ENCODE measurements at places on chromosomes 13 and 19.
A peak's percentile ranks its signal among the peaks of the same experiment; 100 is the strongest.

DNA sequence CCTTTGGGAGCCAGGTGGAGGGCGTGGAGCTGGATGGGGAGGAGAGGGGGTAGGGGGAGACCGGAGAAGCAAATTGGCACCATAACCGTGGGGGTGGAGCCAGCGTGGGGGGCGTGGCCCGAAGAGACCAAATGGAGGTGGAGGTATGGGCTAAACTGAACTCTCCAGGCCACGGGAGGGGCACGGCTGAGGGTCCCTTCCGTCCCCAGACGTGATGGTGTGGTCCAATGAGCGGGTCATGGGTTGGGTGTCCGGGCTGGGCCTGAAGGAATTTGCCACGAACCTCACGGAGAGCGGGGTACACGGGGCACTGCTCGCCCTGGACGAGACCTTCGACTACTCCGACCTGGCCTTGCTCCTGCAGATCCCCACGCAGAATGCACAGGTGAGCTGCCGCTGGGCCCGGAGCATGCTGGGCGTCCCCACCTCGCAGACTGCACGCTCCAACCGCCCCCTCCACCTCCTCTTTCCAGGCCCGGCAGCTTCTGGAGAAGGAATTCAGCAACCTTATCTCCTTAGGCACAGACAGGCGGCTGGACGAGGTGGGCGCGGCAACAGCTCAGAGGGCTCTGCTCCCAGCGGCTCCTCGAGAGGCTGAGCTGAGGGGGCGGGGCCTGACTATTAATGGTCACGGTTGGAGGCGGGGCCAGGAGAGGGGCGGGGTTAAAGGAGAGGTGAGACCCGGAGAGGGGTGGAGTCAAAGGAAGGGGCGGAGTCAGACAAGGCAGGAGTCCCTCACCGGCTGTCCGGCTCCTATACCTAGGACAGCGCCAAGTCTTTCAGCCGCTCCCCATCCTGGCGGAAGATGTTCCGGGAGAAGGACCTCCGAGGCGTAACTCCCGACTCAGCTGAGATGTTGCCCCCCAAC lies 6.2 kb downstream of the HRC start:
- DNase-seq: peak; percentile 84

- no peak for DNase-seq
Observed at GRCh38 chr13:108618233-108618632, 11.2 kb upstream of the MYO16 start.

GRCh38 chr13:110343241-110343865 lies 36.3 kb downstream of the COL4A2 start:
- no peak for DNase-seq

DNA sequence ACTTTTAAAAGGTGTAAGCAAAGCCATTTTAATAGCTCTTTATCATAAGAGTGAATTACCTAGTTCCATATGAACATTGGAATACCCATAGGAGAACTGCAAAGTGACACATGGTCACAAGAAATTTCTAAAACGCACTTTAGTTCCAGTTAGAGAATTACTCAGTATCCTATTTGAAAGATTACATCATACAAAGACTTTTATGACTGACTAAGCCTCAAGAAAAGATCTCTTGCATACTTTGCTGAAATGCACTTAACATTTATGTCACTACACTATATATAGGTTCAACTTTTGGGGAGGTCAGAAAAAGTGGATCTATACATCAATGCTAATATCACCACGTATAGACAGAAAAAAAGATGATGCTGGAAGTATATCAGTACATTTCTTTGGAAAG lies 7.1 kb downstream of the PCDH9 start:
- DNase-seq: no peak

GRCh38 chr19:17677002-17677401 lies 11.2 kb downstream of the UNC13A start:
- DNase-seq: no peak

DNA sequence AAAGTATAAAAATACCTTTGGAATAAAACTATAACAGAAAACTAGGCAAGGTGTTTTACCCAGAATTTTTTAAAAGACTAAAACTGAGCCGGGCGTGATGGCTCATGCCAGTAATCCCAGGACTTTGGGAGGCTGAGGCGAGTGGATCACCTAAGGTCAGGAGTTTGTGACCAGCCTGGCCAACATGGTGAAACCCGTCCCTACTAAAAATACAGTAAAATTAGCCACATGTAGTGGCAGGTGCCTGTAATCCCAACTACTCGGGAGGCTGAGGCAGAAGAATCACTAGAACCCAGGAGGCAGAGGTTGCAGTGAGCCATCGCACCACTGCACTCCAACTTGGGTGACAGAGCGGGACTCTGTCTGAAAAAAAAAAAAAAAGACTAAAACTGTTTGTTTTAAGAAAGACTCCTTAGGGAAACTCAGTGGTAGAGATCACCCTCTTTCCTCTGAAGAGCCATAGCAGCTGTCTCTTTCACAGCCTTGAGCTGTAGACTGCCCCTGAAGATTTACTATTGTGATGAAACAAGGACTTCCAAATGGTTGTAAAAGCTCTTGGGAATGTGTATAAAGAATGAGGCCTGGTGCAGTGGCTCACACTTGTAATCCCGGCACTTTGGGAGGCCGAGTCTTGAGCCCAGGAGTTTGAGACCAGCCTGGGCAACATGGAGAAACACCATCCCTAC lies 14.7 kb upstream of the KCTD4 start:
- no peak for DNase-seq

- DNase-seq: no peak
Observed at GRCh38 chr19:32223595-32224370, 121.6 kb upstream of the ZNF507 start.

DNA sequence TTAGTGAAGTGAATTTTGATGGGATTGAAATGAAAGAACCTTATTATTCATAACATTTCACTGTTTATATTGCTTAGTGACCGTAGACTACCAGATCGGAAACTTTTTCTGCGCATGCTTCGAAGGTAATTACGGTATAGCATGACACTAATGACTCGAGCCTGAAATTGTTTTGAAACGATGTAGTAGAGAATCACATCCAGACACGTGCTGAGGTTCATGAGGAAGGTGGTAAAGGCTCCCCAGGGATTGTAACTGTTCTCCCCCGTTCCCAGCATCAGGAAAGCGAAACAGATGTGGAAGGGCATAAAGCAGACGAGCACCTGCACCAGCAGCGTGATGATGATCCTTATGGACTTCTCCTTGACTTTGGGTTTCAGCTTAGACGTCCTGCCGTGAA lies 3.3 kb downstream of the GPR18 start:
- no peak for DNase-seq

Measured in NCI-H446 (cell line).